ENCODE measurements at places on chromosomes 12 and 14.

GRCh38 chr14:31387091-31387490 is 33.3 kb downstream of the HEATR5A start:
- no peak for DNase-seq

GRCh38 chr12:45883187-45883586 is 107.2 kb downstream of the SCAF11 start:
- no peak for DNase-seq

GRCh38 chr12:93870020-93870795 is 193.0 kb downstream of the CRADD start:
- no peak for DNase-seq

DNA sequence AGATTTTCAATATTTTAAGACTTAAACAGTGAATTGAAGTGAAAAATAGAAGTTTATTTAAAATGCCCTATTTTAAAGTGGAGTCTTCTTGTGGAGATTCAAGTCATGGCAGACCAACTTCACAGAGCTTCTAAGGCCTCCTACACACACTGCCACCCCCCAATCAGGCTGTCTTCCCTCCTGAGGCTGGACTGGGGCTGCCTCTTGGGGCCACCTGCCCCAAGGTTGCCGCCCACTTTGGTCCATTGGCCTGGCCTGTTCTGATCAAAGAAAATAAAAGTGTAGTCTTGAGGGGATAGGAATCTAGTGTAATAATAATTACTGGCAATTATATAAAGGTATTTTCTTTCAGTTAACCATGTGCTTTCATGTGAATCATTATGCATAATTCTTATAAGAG is 1.3 kb downstream of the GOLT1B start:
- DNase-seq = no peak

DNA sequence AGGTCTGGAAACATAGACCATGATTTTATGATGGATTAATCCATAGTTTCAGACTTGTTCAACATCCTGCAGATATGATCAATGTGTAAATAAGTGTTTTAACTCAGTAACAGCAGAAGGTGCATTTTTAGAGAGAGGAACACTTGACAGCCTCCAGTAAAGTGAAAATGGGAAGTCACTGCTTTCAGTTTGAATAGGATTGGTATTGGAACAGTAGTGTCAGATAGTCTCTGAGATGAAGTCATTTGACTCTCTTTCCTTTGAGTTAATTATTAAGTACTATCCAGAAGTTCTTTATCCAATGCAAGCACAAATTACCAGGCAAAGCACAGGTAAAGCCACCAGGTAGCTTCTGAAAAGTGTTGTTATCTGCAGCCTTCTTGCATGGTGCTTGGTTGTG is 14.5 kb upstream of the NAV3 start:
- no peak for DNase-seq

DNA sequence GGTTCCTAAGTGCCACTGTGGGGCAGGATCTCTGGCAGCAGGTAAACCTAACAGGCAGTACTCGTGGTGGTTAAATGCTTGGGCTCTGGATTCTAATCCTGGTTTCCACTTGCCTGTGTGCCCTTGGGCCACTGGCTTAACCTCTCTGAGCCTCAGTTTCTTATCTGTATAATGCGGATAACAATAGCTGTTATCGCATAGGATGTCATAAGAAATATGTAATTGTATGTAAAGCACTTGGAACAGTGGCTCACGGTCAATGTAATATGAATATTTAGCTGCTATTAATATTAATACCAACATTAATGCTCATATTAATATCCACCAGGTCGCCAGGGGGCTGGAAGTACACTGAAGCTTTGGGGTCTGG is 16.8 kb downstream of the FOXN4 start:
- DNase-seq = no peak
